ENCODE measurements at places on chromosomes 12 and 14.

DNA sequence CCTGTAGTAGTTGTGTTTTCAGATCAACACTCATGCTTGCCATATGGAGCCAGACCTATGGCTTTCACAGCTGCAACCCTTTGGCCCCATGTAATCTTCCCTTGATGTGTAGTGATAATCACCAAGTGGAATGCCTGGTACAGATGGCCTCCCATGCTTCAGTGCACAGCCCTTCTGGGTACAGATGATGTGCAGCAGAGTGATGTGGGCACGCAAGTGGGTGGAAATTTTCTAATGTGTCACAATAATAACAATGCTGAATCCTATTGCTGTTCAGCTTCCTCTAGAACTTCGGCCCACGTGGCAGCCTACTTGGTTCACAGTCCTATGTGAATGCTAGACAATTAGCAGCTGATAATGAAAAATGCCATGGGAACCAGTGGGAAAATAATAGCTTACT lies 188.1 kb downstream of the SNAPC1 start:
- no peak for DNase-seq

- DNase-seq, result no peak
These were observed 115.4 kb downstream of the ZFP36L1 start for GRCh38 chr14:68677476-68677875.

- DNase-seq, result peak; percentile 72
These were observed 54.0 kb downstream of the PRIMA1 start for GRCh38 chr14:93734086-93734822.

- DNase-seq, result no peak
These were observed 248.3 kb downstream of the FBXL14 start for GRCh38 chr12:1346126-1346525.

DNA sequence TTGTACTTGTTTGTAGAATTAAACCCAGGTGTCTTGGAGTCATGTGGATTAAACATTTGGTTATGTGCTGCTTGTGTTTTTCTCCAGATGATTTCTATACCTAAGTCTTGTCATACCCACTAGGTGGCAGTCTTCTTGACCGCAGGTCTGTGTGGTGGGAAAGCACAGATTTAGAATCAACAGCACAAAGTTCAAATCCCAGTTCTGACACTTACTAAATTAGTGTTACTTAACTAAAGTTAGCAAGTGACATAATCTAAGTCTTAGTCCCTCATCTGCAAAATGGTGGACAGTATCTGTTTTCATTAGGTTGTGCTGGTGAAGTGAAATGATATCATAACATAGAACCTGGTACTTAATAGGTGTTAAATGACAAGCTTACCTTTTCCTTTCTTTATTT lies 151.0 kb upstream of the ARHGAP5 start:
- peak; percentile 83 for DNase-seq

DNA sequence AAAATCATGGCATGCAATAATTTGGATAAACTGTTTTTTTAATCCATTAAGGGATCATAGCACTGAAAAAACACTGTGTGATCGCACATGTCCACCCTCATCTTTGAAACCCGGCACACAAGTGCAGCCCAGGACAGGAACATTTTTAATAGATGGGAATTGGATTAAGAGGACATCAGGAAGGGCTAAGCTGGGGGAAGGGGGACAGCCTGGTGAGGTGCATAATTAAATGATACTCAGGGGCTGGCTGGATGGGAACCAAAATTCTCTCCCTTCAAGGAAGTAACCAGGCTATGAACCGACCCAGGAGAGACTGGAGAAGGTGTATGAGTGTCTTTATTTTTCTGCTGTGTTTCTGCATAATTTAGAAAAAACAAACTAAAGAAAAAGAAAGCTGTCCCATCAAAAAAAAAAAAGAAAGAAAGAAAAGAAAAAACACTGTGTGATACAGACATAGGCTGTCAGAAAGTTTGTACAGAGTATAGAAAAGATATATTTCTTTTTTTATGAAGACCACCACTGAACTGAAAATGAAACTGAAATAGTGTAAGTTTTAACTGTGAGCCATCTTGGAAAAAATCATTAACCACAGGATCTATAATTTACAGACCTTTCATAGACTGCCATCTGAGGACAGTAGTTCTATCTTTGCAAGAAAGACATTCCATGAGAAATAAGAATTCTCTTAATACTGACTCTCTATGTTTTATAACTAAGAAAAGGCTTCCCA lies 75.1 kb upstream of the SLC38A4 start:
- no peak for DNase-seq

DNA sequence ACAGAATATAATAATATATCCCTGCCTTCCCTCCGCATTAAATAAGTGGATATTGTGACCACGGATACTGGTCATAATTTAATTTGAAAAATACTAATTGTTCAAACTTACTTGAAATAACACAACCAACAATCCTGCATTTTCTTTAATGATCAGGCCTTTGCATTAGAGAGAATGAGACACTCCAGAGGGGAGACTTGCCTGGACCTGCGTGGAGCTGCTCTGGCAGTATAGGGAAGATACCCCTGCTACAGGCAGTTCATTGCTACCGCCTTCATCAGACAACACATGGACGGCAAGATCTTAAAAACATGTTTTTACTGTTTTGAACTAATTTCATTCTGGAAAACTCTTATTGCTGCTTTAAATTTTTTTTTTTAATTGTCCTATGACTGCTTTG lies 211.0 kb upstream of the FAR2 start:
- no peak for DNase-seq

- DNase-seq, result peak; percentile 59
These were observed 45.7 kb downstream of the TEAD4 start for GRCh38 chr12:3004655-3005565.

- DNase-seq, result no peak
These were observed 143.4 kb downstream of the SLC8A3 start for GRCh38 chr14:70045310-70045709.

All from Karpas-422 (cell line).